Cortex of kidney (tissue), 1 donor: ENCODE measurements at places on chromosomes 3 and 15.

DNA sequence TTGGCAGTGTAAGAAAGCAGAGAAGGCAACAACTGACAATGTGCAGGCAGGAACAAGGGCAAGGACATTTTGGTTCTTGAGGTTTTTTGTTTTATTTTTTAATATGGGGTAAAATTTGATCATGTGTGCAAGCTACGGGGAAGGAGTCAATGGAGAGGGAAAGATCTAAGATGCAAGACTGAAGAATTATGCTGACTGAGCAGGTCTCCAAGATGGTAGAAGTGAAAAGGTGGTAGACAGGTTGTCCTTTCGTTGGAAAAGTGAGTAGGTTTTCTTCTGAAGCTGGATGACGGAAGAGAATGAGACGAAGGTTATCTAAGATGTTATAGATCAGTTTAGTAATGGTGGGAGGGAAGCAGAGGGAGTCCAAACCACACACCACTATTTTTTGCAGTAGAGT, 4.2 kb downstream of the CD47 start:
- no peak for DNase-seq

DNA sequence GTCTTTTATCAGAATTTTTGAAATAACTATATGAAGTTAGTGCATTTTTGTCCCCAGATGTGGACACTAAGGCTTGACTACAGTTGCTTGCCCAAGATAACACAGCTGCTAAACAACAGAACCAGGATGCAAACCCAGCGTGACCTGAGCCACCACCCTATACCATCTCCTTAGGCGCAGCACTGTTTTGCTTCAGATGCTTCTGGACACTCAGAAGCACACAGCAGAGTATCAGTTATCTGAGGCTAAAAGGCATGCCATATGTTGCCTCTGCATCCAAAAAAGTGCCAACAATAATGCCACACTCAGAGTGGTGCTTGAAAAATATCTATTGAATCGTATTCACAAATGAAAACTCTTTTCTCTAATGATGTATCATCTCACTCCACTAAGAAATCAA, 24.5 kb downstream of the KCNMB2 start:
- no peak for DNase-seq

- no peak for DNase-seq
These were observed 100.3 kb downstream of the APBA2 start for GRCh38 chr15:28986108-28986507.

GRCh38 chr15:40630313-40630712, 36.3 kb downstream of the KNL1 start:
- DNase-seq = no peak

- no peak for DNase-seq
These were observed 220.3 kb downstream of the CACNA2D3 start for GRCh38 chr3:54342676-54343075.

GRCh38 chr3:44509393-44509921, 32.0 kb upstream of the ZNF445 start:
- DNase-seq = no peak

GRCh38 chr3:45168451-45168850, 22.3 kb upstream of the CDCP1 start:
- DNase-seq = no peak

DNA sequence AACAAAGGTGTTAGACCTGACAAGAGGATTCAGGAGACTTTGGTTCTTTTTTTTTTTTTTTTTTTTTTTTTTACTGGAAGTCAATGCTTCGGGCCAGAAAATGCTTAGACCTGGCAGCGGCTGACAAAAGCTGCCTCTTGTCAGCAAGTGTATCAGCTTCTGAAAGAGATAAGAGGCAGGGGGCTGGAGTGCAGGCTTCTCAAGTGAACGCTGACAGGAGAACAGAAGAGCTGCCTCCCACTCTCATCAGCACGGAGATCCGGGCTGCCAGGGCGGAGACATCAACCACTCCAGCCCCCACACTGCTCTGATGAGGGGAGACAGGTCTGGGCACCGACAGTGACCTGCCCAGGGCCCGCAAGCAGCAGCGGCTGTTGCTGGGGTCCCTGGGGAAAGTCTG, 9.4 kb upstream of the SCN5A start:
- no peak for DNase-seq

DNA sequence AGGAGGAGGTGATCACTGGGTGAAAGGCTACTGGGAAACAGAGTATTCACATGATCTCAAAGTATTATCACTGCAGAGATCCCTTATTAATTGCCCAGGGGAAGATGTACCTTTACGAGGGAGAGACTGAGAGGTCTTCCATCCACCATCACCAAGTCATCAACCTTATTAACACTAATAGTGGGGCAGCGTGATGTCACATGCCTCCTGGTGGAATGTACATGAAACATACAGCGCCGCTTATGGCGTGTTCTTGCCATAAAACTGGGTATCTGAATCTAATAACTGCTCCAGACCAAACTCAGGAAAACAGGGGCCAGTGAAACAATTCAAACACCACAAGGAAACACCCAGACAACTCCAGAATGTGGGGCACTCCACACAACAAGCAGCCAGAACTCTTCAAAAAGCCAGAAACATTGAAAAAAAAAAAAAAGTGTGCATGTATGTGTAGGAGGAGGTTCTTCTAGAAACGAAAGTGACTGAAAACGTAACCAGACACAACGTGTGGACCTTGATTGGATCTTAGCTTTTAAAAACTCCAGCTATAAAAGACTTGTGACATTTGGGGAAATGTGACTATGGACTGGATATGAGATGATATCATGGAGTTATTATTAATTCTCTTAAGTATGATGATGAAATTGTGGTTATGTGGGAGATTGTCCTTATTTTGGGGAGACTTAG, 4.6 kb downstream of the STIMATE start:
- DNase-seq = no peak

GRCh38 chr3:188772886-188773285, 398.9 kb upstream of the TPRG1 start:
- no peak for DNase-seq

GRCh38 chr3:192444096-192444790, 283.1 kb downstream of the FGF12 start:
- no peak for DNase-seq

- DNase-seq = no peak
These were observed 33.0 kb upstream of the SLC12A8 start for GRCh38 chr3:125245521-125245920.

DNA sequence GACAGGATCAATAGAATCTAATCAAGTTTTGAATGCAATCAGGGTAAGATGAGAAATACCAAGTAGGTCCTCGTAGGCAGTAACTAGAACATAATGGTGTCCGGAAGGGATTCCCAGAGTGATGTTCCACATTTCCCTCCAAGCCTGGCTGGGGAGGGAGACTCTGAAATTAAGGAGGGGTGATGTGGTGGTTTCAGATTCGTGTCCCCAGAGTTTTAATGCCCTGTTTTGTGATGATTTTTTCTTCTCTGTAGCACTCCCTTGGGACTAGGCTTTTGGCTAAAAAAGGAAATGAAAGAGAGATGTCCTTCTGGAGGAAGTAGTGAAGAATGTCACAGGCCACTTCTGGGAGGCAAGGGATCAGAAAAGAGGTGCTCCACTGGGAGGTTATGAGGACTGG, 108.3 kb upstream of the CACNA2D3 start:
- DNase-seq = no peak

DNA sequence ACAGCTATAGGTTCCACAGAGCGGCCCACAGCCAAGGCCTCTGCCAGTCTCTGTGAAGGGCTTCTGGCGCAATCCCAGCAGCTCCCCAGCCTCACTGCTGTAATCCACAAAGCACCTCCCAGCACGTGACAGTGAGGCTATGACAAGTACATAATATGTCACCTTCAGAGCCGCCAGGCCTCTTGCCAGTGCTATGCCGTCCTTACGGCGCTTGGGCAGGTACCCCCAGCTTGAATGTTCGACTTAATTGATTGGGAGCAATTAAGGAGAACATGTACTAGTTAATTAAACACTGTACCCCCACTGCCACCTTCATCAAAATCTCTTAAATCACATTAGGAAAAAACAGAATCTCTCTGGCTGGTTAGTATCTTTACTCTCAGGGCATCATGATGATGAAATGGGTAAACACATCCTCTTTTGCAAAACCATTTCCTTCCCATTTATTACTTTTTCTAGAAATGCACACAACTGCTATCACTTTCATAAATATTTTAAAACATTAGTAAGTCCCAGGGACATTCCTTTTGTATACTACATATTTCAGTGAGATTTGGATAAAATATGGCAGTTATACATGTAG, 169.9 kb downstream of the XXYLT1 start:
- no peak for DNase-seq

DNA sequence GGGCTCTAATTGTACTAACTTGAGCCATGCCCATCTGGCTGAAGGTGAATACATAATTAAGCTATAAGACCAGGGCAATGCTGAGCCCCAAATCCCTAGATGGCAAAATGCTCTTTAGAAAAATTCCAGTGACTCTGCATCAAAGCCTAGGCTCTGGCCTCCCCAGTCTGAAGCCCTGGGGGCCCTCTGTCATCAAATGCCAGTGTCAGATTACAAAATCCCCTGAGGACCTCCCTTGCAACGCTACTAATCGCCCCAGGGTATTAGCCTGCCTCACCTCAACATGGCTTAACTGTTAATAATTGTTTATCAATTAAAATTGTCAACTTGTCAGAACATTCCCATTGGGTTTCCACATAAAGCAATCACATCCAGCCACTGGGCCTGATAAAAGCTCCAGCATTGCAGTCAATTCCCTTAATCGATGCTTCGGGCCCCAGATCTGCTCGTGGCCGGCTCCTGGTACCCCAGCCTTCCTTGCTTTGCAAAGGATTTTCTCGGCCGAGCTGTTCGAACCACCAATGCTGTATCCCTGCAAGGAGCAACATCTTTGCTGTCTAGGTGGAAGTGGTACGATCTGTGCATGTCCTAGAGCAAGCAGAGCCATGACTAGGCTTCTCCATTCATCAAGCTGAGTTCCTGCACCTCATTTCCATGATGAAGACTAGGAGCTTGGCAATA, 151.7 kb downstream of the MEGF11 start:
- DNase-seq = no peak

DNA sequence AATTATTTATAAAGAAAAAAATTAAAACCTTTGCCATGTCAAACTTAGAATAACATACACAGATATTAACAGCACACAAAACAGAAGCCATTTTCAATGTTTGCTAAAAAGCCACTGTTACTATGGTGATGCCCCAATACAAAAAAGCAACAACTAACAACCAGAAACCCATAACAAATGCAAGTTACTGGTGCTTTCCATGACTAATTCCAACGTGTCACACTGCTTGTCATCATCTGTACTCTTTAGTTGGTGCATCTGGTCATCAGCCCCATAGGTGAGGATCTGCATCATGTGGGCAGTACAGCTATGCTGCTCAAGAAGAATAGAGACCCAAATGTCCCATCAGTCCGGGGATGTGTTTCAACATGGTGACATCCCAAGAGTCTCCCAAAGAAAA, 52.8 kb downstream of the ATP8B4 start:
- no peak for DNase-seq

DNA sequence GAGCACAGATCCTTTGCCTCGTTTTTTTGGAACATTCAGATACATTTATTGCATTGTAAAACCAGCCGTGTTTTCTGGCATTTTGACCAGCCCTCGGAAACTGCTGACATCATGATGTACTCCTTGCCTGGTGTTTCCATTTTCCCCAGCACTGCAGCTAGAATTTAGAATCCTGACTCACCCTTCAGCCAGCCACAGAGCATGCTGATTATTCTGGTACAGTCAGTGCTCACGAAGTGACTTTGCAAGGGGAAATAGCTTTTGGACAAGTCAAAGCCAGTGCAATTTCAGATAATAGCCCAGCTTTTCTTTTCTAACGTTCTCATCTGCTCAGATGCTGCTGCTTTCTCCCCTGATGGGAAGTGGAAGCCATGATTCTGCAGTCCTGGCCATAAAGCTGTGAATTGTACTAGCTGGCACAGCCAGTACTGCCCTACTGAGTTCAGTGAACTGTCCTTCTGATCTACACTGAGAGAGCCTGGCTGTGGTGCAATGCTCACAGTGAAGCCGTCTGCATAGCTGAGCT, 12.1 kb upstream of the CNBP start:
- no peak for DNase-seq

- no peak for DNase-seq
These were observed 1.1 kb upstream of the EPHA6 start for GRCh38 chr3:96813134-96813819.

GRCh38 chr15:94524565-94524964, 293.2 kb downstream of the MCTP2 start:
- DNase-seq = no peak

DNA sequence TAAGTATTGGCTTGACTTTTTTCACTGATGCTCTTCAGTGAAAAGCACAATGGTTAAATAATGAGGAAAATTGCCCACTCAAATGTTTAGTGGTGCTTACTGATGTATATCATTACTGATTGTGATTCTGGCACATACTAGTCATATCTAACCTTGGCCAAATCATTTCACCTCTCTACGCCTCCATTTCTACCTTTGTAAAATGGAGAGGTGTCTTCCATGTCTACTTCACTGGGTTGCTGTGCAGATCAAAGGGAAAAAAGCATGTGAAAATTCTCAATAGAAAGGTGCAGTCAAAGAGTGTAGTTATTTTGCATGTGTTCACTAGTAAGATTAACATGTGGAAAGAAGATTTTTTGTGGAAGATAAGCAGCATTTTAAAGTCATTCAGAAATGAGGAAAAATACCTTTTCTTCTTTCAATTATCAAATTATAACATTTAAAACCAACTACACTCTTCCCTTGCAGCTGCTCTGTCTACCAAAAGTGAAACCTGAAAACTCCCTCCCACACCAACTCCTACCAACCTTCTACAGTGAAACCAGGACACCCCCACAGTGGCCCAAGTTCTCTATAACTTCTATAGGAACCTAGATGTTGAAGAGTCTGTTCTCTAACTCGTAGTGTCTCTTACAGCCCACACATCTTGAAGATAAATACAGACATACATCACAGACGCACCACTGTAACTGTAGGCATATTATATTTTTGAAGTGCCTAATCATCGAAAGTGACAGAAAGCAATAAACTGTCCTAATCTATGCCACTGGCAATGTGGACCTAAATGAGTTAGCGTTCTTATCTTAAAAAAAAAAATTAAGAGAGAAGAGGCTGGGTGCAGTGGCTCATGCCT, 1.4 kb downstream of the CD200R1 start:
- DNase-seq = no peak

- DNase-seq = no peak
These were observed 601.2 kb downstream of the FOXP1 start for GRCh38 chr3:70982284-70982683.

DNA sequence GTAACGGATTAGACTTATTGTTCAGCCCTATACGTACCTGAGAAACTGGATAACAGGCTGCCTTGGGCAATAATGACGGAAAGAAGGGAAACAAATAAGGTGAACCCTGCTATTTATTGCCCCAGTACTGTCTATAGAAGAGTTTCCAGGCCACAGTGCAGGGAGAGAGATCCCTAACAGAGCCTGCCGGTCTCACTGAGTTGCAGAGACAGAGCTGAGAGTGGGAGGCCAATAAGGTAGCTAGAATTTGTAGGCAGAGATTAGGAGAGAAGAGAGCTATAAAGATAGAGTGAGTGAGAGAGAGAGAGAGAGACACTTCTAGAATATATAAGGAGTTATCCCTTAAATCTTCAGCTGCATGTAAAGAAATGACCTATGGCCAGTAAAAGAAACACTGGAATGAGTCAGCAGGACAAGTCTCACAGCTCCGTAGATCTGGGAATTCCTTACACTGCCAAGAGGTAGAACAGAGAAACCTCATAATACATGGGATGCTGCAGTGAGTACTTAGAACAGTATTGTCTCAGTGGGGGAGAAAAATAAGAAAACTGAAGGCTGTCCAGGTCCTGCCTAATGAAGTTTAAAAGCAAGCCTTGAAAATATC, 51.8 kb downstream of the ST3GAL6 start:
- DNase-seq = no peak
